Tibial artery (tissue), 4 donors: ENCODE measurements at places on chromosomes 11 and 22.

DNA sequence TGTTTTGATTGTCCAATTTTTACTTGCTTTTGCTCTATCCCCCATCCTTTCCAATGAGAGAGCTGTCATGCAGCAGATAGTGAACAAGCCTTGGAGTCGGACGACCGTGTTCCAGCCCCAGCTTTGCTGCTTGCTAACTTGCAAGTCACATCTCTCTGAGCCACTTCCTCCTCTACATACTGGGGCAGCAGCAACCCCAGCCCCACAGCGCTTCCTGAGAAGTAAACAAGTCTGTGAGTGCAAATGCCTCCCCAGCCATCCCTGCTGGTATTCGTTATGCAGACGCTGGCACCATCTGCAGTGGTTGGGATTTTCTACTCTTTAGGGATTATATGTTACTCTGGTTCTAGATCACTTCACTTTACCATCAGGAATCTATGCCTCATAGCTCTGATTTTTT is 35.0 kb downstream of the TPBGL start:
- peak; percentile 70 for DNase-seq

DNA sequence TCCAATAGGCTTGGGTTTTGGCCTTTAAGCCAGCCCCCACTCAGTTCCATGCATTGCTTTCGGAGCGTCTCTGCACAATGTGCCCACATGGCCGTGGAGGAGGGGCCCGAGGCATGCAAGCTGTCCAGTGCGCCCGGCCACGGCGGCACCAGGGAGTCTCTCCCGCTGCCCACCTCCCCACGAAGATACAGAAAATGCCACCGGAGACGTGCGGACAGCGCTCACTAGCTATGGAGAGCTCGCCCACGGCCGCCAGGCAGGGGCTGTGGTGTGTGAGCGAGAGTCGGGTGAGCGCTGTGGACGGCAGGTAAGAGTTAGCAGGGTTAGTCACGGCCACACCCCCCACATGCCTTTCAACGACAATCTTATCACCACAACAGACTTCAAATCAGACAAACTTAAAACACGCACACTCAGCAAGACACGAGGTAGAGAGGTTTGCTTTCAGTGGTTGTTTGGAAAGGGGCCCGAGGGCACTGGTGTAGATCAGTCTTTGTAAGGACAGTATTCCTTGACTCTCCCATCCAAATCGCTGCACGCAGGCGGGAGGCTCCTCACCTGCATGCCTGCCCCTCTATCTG is 18.7 kb upstream of the BID start:
- DNase-seq = no peak

DNA sequence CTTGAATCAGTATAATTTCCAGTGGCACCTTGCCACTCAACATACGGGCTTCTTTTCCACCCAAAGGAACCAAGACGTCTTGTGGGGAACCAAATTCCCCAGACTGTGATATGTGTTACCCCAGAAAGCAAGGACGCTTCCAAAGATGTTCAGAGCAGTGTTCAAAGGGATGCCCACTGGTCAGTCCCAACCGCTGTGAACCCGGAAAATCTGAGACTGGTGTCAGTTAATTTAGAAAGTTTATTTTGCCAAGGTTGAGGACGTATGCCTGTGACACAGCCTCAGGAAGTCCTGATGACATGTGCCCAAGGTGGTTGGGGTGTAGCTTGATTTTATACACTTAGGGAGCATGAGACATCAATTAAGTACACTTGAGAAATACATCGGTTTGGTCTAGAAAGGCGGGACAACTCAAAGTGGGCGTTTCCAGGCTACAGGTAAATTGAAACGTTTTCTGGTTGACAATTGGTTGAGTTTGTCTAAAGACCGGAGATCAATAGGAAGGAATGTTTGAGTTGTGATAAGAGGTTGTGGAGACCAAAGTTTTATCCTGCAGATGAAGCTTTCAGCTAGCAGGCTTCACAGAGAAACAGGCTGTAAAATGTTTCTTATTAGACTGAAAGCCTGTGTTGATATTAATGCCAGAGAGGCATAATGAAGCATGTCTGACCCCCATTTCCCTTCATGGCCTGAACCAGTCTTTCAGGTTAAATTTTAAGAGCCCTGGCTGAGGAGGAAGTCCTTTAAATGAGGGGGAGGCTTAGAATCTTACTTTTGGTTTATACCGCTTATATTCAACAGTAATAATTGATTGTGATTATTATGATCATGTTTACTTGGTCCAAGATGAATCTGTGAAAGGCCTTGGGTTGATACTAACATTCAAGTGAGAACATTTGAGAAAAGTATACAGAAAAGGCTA is 6.8 kb downstream of the APOL3 start:
- no peak for DNase-seq

DNA sequence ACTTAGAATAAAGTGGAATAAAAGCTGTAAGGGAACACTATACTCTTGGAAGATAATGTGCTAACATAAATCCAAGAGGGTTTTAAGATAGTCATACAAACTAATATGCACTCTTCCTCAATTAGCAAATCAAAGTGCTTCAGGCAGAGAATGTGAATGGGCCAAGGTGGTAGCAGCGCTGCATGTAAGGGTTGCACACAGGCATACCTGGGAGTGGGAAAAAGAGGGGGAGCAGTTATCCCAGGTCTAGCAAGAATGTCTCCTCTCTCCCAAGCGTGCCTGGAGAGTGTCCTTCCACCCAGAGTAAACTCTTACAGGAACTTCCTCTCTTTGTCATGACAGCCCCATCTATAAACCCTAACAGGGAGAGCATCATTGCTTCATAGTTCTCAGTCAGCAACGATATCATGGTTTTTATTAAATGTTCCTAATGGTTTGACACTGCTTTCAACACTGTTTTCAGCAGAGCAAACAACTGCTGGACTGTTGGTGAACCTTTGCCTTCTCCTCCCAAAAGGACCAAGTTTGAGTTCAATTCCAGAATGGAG is 61.6 kb downstream of the SYTL2 start:
- DNase-seq = no peak

- peak; percentile 21 for DNase-seq
Measured at GRCh38 chr11:118436639-118437207, 431 bp downstream of the KMT2A start.

DNA sequence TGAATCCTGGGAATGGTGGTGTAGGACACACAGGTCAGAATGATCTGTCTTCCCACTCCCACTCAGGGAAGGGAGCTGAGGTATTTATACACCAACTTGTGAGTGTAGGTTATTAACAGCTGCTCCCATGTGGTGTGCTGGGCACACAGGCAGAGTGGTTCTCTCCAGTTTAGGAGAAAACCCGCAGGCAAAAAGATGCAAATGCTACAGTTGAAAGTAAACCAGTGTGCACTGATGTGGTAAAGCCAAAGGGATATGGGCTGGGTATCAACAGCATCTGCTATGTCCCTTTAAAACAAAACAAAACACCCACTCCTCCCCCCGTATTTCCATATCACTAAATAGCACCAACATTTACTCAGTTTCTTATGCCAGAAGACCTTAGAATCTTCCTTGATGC is 75.4 kb upstream of the SYT13 start:
- DNase-seq = no peak

DNA sequence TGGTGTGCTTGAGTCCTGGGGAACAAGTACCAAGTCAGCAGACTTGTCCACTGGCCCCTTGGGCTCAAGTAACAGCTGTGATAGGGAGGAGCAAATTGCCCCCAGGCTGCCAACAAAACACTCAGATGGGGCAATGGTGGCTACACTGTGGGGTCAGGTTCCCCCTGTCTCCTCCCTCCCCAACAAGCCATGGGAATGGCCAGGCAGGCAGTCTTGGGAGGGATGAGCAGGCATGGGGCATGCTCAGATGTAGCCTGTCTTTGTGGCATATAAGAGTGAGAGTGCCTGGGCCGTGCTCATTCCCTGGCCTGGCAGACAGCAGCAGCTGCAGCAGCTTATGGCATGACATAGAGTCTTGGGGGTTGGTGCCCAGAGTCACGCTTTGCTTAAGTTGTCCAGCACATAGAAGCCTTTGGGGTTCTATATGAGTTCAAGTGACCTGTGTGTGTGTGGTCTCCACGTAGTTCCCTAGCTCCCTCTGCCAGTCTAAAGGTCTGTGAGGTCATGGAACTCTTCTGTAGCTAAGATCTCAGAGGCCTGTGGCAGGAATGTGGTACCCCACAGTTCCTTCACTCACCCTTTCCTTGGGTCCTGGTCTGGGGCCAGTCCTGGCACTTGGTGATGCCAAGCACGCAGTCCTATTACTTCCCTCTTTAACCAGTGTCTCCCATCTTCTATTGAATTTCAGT is 44.7 kb downstream of the BIRC2 start:
- DNase-seq = no peak

- DNase-seq = no peak
Measured at GRCh38 chr11:94934846-94935245, 38.5 kb downstream of the CWC15 start.

GRCh38 chr22:21020802-21021429 is 6.0 kb downstream of the P2RX6 start:
- no peak for DNase-seq

GRCh38 chr22:27727673-27728451 is 73.7 kb downstream of the MN1 start:
- DNase-seq = no peak

DNA sequence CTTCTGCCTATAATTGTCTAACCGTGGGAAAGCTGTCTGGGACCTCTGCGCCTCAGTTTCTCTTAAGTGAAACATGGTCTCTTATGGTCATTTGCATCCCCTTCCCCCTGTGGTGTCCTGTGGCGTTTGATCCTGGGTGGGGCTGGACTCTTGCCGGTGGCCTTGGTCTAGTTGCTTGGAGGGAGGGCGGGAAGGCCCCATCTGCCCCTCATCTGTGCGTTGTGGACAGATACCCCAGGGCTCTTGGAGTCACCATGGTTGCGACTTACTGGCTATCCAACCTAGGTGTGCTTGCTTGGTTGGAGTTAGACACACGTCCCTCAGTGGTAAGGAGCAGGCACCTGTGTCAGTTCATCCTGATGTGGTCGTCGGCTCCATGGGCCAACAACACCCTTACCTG is 15.2 kb downstream of the SHANK3 start:
- DNase-seq = no peak

DNA sequence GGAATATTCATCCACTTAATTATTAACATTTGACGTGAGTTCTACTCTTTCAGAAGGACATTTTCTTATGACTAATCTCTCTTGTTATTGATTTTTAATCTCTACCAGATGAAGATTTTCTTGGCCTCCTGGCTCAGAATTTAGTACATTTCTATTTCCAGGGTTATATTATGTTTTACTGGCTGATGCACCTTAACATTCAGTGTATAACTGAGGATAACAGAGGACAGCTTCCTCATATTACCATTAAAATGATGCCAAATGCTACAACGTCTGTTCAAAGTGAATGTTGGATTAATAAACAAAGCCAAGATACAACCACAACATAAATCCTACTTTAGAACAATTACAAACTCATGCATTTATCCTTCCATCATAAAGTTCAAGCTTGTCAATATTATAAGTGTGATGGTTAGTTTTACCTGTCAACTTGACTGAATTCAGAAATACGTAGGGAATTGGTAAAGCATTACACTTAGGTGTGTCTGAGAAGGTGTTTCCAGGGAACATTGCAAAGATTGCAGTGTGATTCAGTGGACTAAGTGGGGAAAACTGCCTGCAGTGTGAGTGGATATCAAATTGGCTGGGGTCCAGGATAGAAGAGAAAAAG is 485.2 kb downstream of the LRRC4C start:
- no peak for DNase-seq

- no peak for DNase-seq
Measured at GRCh38 chr22:37680191-37680851, 4.9 kb downstream of the LGALS1 start.

GRCh38 chr11:123653827-123654565 is 428 bp downstream of the SCN3B start:
- DNase-seq = peak; percentile 24

DNA sequence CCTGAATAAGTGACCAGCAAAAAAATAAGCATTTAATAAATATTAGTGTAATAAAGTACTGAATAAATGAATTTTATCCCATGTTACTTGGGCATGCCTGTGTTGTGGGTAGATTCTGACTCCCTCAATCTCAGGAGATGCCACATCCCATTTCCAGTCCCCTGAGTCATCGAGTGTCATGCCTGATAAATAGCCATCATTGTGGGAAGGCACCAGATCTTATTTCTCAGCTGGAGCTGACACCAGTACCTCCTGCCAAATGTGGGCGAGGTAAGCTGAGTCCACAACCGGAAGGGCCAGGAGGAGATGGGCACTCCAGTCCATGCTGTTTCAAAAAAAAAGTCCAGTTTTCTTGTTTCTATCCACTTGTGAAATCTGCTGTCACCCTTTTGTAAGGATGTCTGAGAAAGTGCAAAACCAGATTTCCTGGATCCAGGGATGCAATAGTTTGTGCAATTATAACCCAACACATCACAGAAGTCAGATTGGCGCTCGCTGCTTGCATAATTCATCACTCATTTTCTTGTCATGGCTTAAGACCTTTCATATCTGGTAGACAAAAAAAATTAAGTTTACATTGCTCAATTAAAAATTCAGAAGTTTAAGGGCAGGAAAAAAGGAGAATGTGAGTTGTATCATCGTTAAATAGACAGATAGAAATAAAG is 311.6 kb downstream of the MIAT start:
- DNase-seq = no peak

DNA sequence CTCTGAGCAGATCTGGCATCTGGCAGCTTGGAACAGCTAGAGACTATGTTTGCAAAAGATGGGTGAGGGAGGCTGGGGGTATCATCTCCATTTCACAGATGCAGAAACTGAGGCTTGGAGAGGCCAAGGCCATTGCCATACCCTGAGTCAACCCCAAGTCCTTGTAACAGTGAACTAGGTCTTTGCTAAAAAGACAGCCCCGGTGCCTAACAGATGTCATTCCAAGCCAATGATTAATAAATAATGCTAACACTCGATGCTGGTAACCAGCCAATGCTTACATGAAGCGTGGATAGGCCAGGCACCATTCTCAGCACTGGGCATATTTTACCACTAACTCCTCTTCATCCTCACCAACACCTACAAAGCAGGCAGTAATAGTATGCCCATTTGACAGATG is 164.0 kb downstream of the MN1 start:
- no peak for DNase-seq

DNA sequence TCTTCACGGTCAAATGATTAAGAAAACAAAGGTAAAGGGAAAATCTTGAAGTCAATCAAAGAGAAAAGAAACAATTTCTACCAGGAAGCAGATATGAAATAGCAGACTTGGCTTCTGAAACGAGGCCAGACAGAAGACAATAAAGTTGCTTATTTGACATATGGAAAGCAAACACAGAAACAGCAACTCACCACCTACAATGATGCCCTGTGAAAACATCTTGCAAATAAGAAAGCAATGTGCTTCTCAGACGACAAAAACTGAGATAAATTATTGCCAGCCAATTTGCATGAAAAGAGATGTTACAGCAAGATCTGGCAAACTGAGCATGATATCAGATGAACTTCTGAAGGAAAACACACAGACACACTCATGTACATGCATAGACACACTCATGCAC is 45.9 kb upstream of the CTSC start:
- no peak for DNase-seq

DNA sequence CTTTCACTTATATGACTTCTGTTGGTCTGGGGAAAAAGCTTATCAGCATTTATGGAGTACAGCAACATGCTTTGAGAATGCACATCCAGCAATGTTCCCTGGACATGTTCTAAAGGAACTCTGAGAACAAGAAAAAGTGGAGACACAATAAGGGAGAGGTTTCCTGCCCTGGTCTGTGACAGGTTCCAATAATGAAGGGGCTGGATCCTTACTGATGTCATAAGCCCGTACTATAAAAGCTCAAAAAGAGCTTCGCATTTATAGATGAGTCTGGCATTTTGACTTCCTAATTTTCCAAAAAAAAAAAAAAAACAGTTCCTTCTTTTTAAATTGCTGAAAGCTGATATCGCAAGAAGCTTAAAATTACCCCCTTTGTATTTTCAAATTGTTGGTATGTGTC is 129.1 kb downstream of the MPPED2 start:
- no peak for DNase-seq

- no peak for DNase-seq
Measured at GRCh38 chr11:63564056-63564774, 1.0 kb upstream of the PLAAT2 start.
